ENCODE measurements at places on chromosomes 6 and 20.
A peak's percentile ranks its signal among the peaks of the same experiment; 100 is the strongest.

DNA sequence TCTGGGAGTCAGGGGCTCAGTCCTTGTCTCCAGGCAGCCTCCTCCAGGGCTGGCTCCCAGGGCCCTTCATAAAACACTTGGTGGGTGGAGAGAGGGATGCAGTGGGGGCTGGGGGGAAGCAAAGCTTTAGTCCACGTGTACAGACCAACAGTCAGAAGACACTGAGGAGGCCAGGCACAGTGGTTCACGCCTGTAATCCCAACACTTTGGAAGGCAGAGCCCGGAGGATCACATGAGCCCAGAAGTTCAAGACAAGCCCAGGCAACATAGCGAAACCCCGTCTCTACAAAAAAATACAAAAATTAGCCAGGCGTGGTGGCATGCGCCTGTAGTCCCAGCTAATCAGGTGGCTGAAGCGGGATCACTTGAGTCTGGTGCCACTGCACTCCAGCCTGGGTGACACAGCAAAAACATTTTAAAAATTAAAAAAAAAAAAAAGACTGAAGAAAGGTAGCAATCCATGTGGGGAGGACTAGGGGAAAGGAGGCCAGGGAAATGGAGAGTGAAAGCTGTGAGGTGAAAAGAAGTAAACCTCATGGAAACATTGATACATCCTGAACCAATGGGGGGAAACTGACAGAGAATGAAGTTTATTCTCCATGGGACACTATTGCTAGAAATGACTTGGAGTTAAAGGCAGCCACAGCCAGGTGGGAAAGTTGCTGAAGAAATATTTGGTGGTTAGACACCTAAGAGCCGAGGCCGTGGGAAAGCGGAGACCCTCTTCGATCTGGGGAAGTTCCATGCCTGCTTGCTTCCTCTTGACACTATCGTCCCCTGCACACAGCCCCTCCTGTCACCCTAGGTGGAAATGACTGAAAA, 35.4 kb downstream of the PIM1 start:
- no peak for DNase-seq

- no peak for DNase-seq
Measured at GRCh38 chr20:50722424-50723155, 8.8 kb upstream of the PARD6B start.

DNA sequence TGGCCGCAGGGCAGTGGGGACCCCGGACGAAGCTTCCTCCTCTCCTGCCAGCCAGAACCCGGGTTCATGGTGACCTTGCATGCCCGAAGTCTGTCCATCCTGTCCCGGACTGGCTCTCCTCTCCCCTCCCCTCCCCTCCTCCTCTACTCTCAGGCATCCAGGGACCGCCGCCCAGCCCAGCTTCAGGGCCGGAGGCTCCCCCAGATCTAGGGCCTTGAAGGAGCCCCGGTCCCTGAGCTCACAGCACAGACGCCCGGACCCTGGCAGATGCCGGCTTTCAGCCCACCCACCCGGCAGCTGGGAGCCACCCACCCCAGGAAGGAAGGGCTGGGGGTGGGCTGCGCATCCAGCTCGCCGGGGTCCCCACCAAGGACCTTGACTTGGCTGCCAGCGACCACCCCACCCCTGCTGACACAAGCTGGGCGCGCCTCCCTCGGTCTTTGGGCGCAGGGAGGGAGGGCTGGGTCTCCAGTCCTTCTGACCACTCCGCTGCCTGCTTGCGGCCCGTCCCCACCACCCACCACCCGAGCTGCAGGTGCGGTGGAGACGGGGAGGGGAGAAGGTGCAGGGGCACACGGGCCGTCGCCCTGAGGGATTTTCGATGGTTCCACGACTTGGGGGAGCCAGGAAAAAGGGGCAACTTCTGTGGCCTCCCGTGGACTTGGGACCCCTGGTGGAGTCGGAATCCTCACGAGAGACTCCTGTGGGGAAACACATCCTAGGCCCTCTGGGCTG, 5.8 kb upstream of the ABHD16B start:
- DNase-seq: no peak

DNA sequence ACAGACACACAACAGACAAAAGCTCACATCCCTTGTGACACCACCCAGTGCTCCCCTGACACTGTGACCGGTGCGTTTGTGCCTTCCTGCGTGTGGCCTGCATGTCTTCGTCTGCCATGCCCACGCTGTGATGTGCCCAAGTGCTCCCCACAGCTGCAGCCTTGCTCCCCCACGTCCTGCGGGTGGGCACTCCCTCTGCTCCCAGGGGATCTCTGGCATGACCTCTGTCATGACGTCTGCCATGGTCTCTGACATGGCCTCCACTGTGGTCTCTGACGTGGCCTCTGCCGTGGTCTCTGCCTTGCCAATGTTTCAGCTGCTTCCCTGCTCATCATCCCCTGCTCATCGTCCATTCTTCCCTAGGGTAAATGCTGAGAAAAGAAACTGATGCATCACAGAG, 200.9 kb downstream of the DLL1 start:
- DNase-seq: no peak

DNA sequence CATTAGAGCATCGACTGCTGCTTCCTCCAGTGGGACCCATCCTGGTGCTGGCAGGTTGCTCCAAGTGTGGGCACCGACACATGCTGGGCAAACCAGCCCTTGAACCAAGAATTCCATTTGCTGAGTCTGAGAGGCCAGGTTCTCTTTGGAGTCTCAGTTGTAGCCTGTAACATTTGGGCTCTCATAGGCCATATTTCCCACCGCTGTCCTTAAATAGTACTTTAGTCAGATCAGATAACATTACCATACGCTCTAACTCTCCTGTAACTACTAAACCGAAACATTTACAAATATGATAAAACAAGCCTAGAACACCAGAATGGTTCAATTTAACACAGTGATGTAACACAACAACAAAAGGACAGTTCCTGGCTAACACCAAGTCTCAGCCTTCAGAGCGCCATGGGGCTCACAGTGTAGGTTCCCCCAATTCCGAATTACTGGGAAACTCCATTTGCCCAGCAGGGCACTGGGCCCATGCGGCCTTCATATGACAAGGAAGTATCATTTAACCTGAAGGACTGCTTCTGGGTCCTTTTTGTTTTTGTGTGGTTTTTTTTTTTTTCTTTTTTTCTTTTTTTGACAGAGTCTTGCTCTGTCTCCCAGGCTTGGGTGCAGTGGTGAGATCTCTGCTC, 28.4 kb upstream of the CD93 start:
- no peak for DNase-seq

GRCh38 chr6:35474131-35474941, 6.1 kb downstream of the RPL10A start:
- DNase-seq: no peak

GRCh38 chr20:57509665-57510237, 15.2 kb downstream of the CTCFL start:
- DNase-seq: no peak

GRCh38 chr20:2408111-2408510, 27.4 kb downstream of the TGM6 start:
- DNase-seq: no peak

DNA sequence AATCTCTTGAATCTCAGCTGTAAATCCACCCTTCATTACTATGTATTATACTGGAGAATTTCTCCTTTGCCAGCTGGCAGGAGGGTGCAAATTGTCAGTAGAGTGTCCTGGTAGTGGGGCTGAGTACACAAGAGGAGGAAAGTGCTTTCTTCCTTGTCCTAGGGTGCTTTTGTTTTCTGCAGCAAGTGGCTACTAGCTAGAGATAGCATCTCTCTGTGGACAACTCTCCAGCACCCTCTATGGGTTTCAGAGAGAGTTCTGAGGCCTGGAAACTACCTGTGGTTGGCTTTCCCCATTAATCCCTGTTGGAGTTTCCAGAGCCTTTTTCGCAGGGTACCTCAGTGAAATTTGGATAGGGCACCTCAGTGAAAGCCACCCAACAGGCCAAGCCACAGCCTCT, 422.5 kb upstream of the RGS17 start:
- DNase-seq: no peak

GRCh38 chr6:53888931-53889330, 94.1 kb downstream of the LRRC1 start:
- DNase-seq: no peak

- no peak for DNase-seq
Measured at GRCh38 chr6:105990151-105990550, 96.0 kb upstream of the PRDM1 start.

DNA sequence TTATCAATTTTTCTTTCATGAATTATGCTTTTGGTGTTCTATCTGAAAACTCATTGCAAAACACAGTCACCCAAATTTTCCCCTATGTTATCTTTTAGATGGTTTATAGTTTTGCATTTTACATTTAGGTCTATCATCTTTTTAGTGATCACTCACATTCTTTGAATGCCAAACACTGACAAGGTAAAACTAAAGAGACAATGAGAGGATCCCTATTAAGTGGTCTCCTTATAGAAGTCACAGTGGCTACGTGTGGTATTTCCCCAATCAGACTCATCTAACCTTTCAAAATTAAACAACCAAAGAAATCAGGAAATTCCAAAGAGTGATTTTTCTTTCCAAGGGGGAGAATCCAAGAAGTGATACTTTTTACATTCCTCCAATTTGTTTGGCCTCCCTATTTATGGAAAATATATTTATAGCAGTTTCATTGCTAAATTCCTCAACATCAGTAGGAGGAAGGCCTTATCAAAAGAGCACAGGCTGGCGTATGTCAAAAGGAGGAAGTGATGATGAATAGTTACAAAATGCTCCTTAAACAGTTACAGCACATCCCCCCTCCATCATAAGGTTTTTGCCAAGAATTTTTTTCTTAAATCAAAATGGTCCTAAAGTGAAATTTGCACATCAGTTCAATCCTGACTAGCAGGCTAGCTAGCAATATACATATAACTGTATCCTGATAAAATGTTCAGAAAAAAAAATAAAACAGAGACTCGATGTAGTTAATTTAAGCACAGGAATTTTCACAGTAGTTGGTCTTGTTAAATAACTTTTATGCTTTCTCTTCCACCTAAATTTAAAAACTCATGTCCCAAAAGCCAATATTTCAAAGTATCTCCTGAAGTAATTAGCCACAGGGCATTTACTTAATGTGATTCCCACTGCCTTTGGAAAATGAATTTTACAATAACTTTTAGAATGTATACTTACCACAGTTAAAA, 76.2 kb upstream of the IPCEF1 start:
- DNase-seq: no peak

- no peak for DNase-seq
Measured at GRCh38 chr6:125190667-125191066, 37.1 kb downstream of the TPD52L1 start.

GRCh38 chr6:28914941-28915340, 8.8 kb downstream of the TRIM27 start:
- DNase-seq: no peak

- DNase-seq: no peak
Measured at GRCh38 chr20:5401277-5401875, 84.6 kb upstream of the PROKR2 start.

DNA sequence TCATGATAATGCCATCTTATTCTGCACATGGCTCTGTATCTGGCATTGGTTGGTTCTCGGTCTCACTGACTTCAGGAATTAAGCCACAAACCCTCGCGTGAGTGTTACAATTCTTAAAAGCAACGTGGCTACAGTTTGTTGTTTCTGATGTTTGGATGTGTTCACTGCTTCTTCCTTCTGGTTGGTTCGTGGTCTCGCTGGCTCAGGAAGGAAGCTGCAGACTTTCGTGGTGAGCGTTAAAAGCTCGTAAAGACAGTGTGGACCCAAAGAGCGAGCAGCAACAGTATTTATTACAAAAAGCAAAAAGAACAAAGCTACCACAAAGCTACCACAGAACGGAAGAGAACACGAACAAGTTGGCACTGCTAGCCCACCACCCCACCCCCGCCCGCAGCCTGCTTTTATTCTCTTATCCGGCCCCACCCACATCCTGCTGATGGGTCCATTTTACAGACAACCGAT, 51.1 kb downstream of the MYLIP start:
- no peak for DNase-seq

- DNase-seq: no peak
Measured at GRCh38 chr6:50927800-50928199, 109.1 kb downstream of the TFAP2B start.

GRCh38 chr6:132479131-132479530, 33.8 kb downstream of the STX7 start:
- no peak for DNase-seq

GRCh38 chr20:53829724-53830521, 236.3 kb upstream of the ZNF217 start:
- DNase-seq: peak; percentile 59

DNA sequence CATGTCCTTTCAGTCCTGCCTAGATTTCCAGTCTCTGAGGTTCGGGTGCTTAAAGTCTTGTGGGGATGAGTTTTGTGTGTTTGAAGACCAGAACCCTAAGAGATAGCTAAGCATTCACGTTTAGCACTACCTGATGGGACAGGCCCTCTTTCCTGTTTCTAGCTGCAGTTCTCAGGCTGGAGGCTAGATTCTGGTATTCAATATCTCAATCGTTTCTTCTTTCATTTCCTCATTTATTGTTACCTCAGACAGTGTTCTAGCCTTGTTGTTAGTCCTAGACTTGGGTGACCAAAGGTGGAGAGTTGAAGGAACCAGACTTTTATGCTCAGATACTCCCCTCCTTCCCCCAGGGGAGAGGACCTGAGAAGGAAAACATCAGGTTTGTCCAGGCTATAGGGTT, 16.8 kb downstream of the CEP250 start:
- DNase-seq: no peak

DNA sequence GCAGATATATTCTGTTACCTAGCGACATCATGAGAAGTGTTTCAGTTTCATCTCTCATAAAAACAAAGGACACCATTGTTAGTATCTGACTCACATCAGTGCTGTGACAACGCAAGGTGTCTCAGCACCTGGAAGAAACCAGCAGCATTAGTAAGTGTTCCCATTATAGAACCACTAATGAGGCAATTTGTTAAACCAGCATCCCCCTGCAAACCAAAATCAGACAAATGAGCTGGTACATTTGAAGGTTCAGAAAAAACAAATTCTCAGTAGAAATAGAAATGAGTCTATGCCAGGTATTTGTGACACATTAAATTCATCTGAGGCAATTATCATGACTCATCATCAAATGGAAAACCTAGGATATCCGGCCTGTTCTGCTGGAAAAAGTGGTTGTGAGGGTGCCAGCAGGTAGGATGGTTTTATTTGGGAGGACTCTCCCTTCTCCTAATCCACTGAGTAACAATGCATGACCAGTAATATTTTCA, 151.7 kb downstream of the TMEM200A start:
- DNase-seq: no peak

DNA sequence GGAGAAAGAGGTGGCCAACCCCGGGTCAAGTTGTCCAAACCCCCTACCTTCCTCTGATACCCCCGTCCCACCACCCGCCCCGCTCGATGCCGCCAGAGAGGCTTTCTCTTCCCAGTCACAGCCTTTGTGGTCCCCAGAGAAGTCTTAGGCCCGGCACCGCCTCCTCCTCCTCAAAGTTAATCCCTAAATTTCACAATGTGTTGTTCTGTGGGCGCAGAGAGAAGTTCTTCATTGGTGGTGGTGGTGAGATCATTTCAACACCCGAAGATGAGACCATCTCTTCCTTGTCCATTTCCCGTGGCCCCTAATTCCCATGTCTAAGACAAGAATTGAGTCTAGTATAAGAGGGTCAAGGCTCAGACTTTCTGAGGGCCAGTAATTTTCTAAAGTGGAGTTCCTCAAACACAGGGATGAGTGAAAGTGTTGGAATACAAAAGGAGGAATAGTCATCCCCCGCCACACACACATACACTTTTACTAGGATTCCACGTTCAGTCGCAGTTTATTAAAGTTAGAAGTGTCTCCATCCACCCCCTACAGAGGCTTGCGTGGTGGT, 10.4 kb downstream of the TRIM31 start:
- DNase-seq: no peak

- no peak for DNase-seq
Measured at GRCh38 chr6:159107451-159108260, 61.5 kb upstream of the FNDC1 start.

- DNase-seq: no peak
Measured at GRCh38 chr20:15482525-15482924, 1090.7 kb downstream of the KIF16B start.

Measured in HFF-Myc (cell line).